Stimulated activated CD8-positive, alpha-beta memory T cell treated with anti-CD3 and anti-CD28 coated beads, Interleukin-4, amount 100 ng/mL, for 1 hour (primary cell): ENCODE measurements at places on chromosomes 2 and 18.

DNA sequence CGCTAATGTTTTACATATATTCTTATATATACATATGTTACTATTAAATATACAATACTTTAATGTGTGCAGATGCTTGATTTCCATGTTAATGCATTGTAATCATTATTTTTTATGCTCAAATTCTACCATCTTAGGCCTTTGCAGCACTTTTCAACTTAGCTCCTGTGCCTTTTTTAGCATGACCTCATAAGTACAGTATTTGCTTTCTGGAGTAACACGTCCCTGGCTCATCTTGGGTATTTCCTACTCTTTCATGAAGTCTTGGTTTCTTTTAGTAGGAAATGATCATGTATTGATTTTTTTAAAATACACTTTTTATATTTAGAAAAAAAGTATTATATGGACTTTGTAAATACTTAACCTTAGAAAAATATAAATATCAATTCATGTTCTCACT lies 36.5 kb downstream of the CAB39 start:
- no peak for DNase-seq

- DNase-seq, result no peak
These were observed 6.0 kb downstream of the MRPL30 start for GRCh38 chr2:99187011-99187410.

DNA sequence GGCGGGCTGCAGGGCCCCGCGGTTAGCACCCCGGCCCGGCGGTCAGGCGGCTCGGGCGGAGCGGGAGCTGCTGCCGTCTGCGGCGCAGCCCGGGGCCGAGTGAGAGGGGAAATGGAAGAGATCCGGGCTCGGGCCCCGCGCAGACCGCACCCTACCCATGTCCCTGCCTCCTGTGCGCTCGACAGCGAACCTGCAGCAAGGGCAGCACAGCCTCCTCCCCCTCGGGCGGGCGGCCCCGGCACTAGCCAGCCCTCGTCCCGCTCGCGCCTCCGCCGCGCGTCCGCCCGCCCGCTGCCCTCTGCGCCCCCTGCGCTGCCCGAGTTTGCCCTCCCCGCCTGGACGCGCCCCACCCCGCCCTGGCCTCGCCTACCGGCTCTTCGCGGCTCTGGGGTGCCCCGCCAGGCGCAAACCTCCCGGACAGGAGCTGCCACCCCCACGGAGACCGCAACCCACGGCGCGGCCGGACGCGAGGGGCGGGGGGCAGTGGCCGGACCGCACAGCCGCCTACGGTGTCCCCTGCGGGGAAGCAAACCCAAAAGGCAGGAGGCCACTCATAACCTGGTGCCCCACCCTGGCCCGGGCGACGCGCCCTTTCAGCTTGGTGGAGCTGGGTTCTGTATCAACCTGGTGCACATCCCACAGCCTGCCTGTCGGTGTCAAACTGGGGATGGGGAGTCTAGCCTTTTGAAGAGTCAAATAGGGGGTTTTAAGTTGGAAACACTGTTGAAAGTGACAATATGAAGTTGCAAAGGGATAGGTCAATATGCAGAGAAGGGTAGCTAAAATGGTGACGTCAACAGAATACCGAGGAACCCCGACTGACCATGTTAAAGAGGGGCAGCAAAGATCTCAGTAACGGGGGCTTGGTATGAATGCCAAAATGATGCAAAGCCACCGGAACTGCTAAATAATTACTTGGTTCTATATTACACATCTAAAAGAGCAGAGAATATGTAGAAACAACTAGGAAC lies at the start of gene IHH:
TSS of gene IHH (minus strand) at position 101 of the 971 bp plus-strand sequence. CDS start 454 bp downstream, outside the sequence.
- DNase-seq, result no peak

DNA sequence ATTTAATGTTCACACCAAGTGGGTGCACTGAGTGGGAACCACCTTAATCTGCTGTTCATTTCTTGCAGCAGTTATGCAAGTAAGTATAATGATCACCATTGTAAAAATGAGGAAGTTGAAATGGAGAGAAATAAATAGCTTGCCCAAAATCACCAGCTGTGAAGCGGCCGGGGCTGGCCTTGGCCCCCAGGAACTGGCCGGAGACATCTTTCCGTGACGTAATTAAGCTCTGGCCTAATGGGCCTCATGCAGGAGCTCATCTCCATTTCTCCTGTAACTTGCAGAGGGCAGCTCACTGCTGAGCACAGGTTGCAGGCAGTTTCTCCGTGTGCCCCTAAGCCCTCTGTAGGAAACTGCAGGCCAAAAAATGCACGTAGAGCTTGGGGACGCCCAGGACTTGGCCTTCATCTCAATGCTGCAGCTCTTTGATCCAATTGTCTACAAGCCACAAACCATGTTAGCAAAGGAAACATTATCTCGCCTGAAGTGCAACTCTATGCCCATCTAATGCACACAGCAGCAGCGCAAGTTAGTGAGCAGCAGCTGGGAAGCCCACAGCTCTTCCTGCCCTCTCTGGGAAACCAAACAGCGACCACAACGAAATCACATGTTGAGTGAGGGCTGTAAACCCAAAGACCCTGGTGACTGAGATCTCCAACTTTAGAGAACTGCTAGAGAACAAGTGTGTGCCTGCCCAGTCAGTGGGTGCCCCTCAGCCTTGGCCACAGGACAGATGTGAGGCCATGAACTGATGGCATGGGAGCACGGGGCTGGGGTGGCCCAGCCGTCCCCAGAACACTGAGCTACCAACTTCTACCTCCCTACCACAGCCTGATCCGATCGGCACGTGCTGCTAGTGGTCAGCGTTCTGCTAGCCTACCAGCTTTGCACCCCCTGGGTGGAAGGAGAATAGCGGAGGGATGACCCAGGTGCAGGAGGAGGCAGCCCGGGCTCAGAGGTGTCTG lies 28.8 kb downstream of the APCDD1 start:
- DNase-seq, result no peak

DNA sequence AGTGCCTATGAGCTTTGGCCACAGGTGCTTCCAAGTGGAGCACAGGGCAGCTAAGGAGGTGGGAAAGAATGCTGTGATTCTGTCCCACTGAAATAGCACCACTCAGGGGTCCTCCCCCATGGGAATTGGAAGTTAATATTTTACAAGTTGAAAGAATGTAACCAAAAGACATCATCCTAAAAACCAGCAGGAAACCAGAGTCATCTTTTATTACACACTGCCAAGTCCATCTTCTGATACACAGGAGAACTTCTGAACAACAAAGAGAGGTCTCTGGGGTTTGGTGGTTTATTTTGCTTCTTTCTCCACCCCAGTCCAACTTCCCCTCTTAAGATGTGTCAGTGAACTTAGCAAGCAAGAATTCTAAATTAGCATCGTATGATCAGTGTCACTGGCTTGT lies 47.7 kb downstream of the COLEC12 start:
- DNase-seq, result no peak

GRCh38 chr2:126890136-126890510 lies 8.6 kb upstream of the TEX51 start:
- DNase-seq, result no peak

DNA sequence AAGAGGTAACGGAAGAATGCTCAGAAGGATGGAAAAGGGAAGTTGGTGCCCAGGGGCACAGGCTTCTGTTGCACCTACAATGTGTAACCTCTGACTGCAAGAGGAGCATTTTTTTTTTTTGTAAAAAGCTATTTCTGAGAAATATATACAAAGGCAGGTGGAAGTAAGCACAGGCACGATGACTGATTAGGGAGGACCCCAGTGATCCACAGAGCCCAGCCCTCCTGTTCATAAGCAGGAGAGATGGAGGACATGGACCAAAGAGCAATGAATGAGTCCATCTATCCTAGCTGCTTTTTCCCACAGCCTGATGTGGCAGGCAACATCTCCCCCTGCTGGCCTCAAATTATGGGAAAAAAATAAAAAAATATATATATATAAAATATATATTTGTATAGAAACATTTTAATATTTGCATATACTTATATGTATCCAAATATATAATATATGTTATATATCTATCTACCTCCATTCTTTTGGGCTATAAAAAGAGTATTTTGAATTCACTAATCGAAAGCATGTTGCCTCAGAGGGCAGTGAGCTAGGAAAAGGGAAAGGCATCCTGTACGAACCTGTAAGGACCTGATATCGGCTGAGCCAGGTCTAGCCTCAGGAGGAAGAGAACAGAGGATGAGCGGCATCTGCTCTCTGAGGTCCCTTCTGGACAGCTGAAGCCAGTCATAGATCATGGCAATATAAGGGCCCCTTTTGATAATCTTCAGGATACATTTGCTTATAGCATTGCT lies 166.0 kb upstream of the STK17B start:
- DNase-seq, result no peak

GRCh38 chr18:74897971-74898657 lies 300.4 kb downstream of the ZNF407 start:
- no peak for DNase-seq

GRCh38 chr18:57352271-57352701 lies at the start of gene ST8SIA3:
TSS of gene ST8SIA3 (plus strand) at chr18:57352557. CDS start at chr18:57352847, 290 bp downstream.
- no peak for DNase-seq

DNA sequence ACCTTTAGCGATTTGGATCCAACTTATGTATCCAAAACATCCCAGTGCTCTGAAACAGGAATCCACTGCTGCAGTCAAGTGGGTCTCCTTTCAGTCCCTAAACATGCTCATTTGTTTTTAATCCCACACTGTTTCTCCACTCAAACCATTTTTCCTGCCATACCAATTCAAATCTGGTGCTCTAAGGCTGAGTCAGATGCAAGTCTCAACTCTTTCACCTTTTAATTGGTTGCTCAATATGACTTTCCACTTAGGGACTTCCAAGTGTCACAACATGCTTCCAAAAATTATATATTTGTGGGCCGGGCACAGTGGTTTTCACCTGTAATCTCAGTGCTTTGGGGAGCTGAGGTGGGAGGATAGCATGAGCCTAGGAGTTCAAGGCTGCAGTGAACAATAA lies 113.4 kb upstream of the TANK start:
- DNase-seq, result no peak

GRCh38 chr2:64692401-64692800 lies 38.7 kb upstream of the SERTAD2 start:
- no peak for DNase-seq

DNA sequence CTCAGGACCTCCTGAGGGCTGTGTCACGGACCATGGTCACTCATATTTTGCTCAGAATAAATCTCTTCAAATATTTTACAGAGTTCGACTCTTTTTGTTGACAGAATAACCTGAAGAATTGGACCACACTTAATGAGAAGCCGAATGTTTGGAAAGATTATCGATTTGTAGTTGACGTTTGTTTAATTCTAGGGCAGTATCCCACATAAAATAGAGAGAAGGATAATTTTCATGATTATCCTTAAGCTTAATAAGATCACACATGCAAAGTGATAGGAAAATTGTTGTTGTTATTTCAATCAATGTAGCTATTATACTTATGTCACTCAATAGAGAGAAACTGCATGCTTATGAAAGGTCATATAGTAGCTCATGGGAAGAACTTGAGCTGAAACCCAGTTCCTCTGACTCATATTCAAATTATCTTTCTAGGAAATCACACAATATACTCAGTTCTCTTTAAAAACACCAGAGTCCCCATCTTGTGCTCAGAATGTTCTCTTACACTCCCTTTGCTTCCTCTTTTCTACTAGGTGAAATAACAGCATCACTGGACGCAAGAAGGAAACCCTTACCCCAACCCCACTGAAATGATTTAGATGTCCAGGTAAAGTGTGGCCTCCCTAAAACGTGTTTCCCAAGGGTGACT lies 982.1 kb downstream of the TSN start:
- DNase-seq, result no peak

- DNase-seq, result no peak
These were observed 206.5 kb downstream of the SNTG2 start for GRCh38 chr2:1157107-1157506.
